ENCODE measurements at places on chromosomes 16 and 17.

- DNase-seq: no peak
Measured at GRCh38 chr16:14098081-14098480, 27.0 kb downstream of the MRTFB start.

DNA sequence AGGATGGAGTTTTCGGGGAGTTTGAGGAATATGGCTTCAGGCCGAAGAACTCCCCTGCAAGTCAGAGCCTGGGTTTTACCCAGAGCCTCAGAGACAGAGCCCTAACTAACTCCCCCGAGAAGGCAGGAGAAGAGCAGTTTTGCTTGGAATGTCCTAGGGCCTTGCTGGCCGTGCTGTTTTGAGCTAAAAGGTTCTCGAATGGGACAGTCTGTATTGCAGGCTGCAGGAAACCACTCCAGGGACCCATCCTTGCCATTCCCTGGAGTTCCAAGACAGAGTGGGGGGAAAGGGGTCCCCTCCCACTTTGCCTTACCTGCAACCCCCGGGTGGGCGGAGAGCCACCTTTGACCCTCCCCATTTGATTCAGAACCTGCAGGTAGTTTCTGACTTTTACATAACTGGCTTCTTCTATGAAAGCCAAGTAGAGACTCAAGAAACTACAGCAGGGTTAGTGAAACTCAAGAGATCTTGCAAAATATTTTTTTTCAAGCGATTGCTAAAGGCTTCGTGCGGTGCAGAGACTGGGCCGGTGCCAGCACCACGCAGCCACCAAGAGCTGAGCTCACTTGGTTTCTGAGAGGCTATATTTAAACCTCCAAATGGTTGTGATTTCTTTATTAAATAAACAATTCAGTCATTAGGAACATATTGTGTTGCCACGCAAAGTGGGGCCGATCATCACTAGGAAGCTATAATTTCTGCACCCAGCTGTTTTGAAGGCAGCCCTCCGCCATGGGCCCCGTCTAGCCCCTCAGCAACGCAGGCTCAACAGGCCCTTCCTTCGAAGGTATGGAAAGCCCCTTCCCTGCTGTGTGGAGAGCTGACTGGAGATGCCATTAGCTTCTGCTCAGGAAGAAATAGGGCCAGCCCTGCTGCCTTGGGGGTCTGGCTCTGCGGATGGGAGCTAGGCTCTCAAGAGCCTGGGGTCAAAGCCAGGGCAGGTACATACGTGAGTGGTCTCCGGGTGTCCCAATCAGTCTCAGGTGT is 223.0 kb downstream of the NTN1 start:
- no peak for DNase-seq

DNA sequence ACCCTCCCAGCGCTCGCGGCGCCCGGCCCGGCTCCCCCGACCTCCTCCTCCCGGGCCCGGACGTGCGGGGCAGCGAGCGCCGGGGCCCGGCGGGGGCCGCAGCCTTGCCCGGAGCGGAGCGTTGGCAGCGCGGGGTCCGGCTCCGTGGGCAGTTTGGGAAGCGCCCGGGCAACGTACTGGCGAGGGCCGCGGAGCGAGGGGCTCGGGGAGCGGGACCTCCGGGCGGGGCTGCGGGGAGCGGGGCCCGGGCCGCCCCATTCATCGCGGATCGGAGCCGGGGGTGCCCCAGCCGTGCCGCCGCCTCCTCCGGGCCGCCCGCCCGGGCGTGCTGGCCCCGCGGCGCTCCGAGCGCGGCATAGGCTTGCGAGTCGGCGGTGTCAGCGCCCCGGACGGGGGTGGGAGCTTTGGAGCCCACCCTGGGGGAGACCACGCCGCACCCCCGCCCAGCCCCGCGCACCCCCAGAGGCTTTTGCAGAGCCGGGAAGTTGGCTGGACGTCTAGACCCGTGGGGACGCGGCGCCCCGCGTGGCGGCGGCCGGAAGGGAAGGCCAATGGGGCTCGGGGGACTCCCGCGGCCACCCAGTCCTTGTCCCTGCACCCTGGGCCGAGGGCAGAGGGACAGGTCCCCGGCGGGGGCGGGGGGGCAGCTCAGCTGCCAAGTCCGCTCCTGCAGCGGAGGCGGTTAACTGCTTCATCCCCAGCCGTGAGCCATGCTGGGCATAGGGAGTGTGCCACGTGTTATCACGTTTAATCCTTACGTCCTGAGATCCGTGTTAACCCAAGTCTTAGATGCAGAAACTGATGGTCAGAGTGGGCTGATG is 852 bp downstream of the ZNF469 start:
- DNase-seq: no peak

- DNase-seq: no peak
Measured at GRCh38 chr16:83627996-83628395, 179.8 kb upstream of the HSBP1 start.

- DNase-seq: no peak
Measured at GRCh38 chr16:49622084-49622390, 233.9 kb downstream of the ZNF423 start.
